ENCODE measurements at places on chromosomes 13 and 19.
A peak's percentile ranks its signal among the peaks of the same experiment; 100 is the strongest.

DNA sequence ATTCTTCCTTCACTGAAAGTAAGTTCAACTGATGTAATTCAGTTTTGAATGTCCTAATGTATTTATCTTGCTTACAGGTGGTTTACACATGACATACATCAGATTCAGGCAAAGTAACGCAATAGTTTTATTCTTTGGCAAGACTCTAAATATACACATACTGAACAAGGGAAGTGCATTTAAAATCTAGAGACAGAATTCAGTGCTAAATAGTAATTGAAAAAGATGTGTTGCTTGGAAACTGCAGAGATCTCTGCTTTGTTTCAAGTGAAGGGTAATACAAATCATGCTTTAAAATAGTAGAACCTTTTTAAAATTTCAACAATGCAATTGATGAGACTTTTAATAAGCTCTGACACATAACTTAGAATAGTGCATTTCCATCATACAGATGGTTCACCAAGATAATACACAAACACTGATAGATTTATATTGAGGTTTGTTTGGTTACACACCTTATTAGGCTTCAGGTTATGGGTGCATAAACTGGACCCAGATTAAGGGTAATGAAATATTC, 581.0 kb upstream of the MIR17HG start:
- DNase-seq: no peak

GRCh38 chr19:58229255-58229639, 533 bp downstream of the ZNF544 start:
- DNase-seq: peak; percentile 37

GRCh38 chr13:110503979-110504499, 57.5 kb downstream of the RAB20 start:
- DNase-seq: no peak

DNA sequence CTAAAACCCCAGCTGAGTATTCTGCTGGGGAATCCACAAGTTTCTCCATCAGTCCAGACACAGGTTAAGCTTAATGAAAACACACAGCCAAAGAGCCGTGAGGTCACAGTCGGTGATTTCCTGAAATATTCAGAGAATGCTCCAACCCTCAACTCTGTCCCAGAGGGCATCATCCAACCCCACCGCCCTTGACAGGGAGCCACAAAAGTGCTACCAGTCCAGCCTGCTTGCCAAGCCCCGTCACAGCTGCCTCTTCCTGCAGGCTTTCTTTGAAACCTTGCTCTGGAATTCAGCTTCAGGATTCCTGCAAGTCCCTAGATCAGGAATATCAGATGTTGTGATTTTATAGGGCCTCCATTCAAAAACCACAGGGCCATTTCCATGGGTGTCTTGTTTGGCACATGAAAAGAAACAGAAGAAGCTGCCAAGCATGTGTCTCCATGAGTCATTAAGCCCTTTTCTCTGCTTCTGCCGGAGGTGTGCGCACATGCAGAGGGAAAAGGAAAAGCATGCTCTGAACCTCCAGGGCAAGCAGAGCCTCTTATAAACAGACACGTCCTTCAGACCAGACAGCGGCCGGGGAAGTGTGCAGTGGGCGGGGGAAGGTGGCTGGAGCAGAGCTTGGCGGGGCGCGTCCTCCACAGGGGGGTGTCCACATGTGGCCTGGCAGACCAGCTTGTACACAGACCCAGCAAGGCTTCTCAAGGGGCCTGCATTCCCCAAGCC, 164.7 kb downstream of the KATNAL1 start:
- no peak for DNase-seq

GRCh38 chr13:63700350-63700749, 2284.7 kb upstream of the PCDH20 start:
- no peak for DNase-seq

DNA sequence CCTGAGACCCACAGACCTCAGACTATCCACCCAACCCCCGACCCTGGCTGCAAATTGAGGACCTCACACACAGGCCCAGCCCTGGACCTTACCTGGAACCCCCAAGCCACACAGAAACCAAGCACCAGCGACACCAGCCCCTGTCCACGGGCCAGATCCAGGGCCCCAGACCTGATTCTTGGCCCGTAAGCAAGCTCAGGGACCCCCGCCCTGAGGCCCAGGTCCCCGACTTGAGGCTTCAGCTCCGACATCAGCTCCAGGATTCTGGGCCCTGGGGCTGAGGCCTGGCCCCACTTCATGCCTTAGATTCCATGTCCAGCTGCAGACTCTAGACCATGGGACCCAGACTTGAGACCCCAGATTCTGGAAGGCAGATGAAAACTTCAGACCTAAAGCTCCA, 6.3 kb downstream of the TTYH1 start:
- DNase-seq: no peak

- DNase-seq: no peak
These were observed 136.7 kb downstream of the SOX1 start for GRCh38 chr13:112203614-112204013.

DNA sequence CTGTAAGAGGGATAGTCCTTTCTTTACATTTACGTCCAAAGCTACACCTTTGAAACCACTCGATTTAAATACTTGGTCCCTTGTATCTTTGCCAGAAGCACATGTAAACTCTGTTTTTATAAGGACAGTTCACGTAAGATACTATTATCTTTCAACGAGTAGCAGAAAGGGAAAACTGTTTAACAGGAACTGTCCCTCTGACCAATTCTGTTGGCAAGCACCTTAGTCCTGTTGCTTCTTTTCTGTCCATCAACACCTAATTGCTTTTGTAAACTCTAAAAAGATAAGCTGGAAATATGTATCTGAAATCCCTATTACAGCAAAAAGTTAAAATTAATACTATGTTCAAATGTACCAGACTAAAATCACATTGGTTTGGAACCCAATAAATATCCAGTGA, 37.4 kb downstream of the PCDH9 start:
- no peak for DNase-seq

DNA sequence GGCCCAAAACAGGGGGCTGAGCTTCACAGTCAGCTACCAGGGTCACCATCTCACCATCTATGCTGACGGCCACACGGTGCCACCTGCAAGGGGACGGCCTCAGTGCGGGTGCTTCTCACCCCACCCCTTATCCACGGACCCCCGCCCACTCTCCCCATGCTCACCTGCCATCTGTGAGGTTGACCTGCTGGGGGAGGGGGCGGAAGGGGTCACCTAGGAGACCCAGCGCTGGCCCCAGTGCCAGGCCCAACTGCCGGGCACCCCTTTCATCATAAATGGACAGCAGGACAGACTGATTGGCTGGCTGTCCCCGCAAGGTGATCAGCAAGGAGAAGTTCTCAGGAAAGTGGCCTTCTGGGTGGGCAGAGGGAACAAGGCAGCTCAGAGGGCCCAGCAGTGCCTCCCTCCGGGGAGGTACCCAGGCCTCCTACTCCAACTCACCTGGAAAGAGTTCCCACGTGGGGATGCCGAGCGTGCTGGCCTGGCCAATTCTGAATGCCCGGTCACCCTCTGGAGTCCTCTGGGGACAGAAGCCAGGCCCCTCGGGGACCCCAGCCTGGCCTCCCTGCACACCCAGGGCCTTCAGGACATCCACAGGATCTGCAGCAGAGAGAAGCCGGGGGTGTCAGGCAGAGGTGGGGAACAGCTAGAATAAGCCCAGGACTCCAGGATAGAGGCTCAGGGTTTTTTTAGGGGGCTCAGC, 4.5 kb downstream of the COL5A3 start:
- no peak for DNase-seq

GRCh38 chr13:34004676-34005075, 186.7 kb downstream of the RFC3 start:
- DNase-seq: no peak

- no peak for DNase-seq
These were observed 1060.5 kb downstream of the DIAPH3 start for GRCh38 chr13:59103004-59103768.

GRCh38 chr19:9427941-9428340, 7.4 kb downstream of the ZNF266 start:
- DNase-seq: no peak

GRCh38 chr19:28424077-28424476, 788.9 kb downstream of the UQCRFS1 start:
- no peak for DNase-seq
